ENCODE measurements at places on chromosomes 4 and X. TPM values are rescaled to one million over a fixed set of nuclear protein-coding genes. Genes with fewer than 3 reads are reported as not detected.

The GPR173 gene
- total RNA-seq, result 2.1 TPM

DNA sequence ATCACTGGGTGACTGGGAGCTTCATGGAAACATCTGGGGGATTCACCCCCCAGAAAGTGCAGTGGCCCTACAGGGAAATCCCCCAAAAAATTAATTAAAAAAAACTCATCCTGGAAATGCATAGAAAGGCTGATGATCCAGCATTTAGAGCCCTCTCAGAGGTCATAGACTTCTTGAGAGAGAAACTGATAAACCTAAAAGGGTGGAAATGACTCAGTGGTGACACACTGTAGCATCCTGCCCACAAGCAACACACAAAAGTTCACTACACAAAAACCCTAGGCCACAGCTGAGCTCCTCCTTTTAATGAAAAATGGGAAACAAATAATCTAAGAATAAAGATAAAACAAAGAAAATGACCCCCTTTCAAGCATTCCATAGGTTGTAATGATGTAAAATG is 911.5 kb downstream of the GLUD2 start:
- no peak for DNase-seq

GRCh38 chr4:9765091-9765490 is 16.3 kb upstream of the DRD5 start:
- no peak for DNase-seq

GRCh38 chr4:169744601-169745000 is 13.1 kb downstream of the HPF1 start:
- no peak for DNase-seq

The CNOT6L gene
- total RNA-seq, result 13.1 TPM

The CT45A2 gene
- total RNA-seq, result not detected

GRCh38 chr4:78601013-78601412 is 49.4 kb downstream of the ANXA3 start:
- no peak for DNase-seq

- DNase-seq, result no peak
Observed at GRCh38 chr4:18803781-18804180, 782.2 kb upstream of the LCORL start.

DNA sequence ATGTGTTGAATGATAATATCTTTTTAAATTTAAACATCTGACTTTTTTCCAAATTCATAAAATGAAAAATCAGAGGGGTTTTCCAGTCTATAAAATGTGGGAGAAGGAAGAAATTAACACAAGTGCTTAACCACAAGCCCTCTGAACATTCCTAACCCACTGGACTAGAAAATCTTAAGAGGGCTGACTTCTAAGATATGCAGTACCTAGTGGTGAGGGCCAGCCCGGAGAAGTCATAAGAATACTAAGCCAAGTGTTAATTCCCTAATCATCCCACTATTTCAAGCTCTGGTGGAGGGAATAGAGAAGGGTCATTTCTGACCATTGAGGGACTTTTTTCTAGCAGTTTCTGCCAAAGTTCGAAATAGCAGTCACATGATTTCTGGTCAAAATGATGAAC is 86.9 kb upstream of the NEIL3 start:
- DNase-seq, result no peak

- no peak for DNase-seq
Observed at GRCh38 chr4:168852933-168853713, 156.9 kb downstream of the CBR4 start.

DNA sequence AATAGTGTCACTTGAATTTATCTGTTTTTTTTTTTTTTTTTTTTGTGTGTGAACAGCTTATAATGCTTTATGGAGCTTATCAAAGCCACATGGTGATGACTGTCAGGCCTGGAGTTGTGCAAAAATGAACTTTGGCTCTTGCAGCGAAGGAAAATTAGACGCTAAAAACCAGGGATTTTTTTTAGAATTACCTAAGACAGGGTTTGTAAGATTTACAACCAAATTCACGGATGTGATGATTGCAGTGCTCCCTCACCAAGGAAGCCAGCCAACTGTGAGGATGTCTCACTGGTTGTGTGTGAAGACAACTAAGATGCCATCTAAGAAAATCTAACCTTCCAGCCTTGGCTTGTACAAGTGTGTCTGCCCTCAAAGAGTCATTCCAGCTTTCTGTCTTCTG is 127.1 kb upstream of the SLC4A4 start:
- DNase-seq, result no peak

GRCh38 chr4:148790691-148791090 is 348.5 kb upstream of the NR3C2 start:
- DNase-seq, result no peak

DNA sequence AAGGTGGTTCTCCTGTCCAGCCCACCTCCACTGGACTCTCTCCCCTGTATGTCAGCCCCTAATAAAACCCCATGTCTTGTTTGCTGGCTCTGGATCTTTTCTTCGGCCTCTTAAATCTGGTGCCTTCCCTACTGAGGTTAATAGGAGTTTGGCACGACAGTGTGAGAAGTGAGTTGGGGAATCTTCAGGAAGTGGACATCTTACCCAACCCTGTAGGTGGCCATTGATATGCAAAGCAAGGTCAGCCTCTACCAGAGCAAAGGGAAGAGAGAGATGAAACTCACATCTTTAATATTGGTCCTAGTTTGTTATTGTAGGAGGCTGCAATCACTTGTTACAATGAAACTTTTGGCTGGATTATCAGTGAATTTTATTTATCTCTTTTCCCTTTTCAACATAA is 111.7 kb downstream of the CHRDL1 start:
- DNase-seq, result no peak

- DNase-seq, result no peak
Observed at GRCh38 chr4:53039741-53040458, 177.8 kb downstream of the RASL11B start.

DNA sequence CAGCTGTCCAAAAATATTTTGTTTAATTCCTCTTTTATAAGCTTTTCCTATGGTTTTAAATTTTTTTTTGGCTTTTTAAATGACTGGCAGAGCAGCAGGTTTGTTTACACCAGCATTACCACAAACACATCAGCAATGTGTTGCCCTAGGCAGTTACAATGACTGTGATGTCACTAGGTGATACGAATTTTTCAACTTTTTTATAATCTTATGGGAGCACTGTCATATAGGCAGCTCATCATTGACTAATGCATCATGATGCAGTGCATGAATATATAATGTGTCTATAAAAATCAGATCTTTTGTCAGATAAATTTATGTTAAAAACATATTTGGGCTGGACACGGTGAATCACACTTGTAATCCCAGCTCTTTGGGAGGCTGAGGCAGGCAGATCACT is 231.6 kb upstream of the SLIT2 start:
- no peak for DNase-seq

DNA sequence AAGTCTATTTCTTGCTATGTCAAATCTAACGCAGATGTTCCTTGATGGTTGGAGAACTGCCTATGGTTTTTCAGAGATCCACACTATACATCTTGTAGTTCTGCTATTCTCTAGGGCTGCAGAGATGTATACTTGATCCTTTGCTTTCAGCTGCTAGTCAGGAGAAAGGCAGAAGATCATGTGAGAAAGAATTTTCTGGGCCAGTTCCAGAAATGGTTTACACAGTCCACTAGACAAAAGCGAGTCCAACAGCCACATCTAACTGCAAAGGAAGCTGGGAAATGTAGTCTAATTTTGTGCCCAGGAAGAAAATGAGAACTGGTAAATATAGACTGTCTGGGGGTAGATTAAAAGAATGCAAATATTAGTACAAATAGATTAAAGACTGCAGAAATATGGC is 394.3 kb upstream of the SLIT2 start:
- no peak for DNase-seq

The CT45A5 gene
- total RNA-seq, result not detected

GRCh38 chr4:86891762-86892635 is at the start of gene C4orf36:
Gene C4orf36 (minus strand): TSS chr4:86892422. CDS start chr4:86891520, 902 bp downstream.
- peak; percentile 73 for DNase-seq

DNA sequence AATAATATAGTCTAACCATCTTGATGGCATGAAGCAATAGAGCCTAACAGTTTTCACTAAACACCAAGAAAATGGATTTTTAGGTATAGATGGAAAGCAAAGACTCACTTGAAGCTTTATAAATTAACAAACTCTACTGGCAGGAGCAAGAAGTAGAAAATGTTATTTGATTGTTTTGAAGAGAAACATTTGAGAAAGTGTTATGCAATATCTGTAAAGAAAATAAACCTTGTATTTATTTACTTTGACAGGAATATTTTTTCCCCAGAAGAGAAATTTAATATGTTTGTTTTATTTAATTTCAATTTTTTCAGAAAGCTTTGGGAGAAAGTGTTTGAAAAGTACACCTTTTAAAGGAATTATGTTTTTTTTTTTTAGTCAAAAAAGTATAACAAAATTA is 139.0 kb downstream of the STIM2 start:
- no peak for DNase-seq

- DNase-seq, result no peak
Observed at GRCh38 chr4:72997409-72997808, 72.1 kb downstream of the COX18 start.

- no peak for DNase-seq
Observed at GRCh38 chr4:43223820-43224219, 331.3 kb downstream of the GRXCR1 start.

DNA sequence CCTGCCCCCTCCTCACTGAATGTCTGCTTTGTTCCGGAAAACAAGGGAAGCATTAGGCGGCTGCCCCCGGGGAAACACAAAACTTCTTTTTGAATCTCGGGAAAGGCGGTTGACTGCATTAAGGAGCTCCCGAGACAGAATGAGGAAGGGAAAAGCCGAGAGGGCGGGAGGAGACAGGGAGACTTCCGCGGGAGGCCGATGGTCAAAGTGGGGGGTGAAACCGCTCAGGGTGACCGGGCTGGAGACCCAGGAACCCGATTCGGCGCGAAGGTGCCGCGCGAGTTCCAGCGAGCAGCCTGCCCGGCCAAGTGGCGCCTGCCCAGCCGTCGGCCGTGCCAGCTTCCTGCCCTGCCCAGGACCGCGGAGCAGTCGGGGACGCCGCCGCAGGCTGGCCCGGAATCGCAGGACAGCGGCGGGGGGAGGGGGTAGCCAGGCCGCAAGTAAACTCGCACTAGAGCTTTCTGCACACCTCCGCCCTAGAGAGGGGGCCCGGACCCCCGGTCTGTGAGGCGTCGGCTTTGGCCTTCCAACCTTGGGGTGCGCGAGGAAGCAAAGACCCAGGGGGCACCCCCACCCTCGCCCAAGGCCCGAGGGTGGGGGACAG is 55.1 kb upstream of the BCOR start:
- DNase-seq, result peak; percentile 78

The DACH2 gene
- not detected for total RNA-seq

- DNase-seq, result no peak
Observed at GRCh38 chr4:97396605-97397004, 746.7 kb downstream of the STPG2 start.

- DNase-seq, result no peak
Observed at GRCh38 chr4:128068918-128069317, 7.8 kb downstream of the LARP1B start.

The SHOX gene
- total RNA-seq, result not detected

The F11 gene
- total RNA-seq, result not detected

- no peak for DNase-seq
Observed at GRCh38 chrX:56564164-56564885, 898 bp downstream of the UBQLN2 start.

DNA sequence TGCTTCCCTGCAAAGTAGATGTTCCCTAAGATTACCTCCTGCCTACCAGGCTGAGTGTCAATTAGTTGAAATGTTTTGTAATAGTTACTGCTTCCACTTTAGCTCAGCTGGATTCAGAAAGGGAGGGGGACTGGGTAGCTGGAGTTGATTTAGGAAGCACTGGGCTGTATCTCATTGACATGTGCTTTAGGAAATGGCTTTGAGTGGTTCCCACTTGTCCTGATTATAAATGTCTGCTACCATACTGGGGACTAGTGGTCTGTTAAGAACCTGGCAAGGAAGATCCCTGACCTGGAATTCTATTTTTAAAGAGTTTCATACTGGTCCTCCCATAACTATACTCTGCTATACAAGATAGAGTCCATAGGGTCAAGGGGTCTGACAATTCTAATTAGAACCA is 363.9 kb upstream of the PPP1R2C start:
- no peak for DNase-seq

DNA sequence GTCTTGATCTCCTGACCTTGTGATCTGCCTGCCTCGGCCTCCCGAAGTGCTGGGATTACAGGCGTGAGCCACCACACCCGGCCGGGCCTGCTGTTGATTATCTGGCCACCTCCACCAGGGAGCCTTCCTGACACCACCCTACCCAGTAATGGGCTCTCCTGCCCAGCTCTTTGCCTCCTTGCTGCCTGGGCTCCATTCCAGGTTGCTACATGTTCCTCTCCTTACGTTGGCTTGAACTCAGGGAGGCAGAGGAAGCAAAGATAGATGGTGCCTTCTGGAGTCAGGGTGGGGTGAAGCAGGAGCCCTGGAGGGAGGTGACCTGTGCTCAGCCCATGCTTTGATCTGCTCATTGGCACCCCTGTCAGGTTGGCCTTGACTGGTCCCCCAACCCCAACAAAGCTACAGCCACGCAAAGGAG is 26.3 kb downstream of the FLNA start:
- no peak for DNase-seq

GRCh38 chrX:130228871-130229270 is 39.8 kb downstream of the ZNF280C start:
- no peak for DNase-seq

Data from ascending aorta (tissue), 2 donors.